ENCODE measurements at places on chromosomes 4 and X. TPM values are rescaled to one million over a fixed set of nuclear protein-coding genes. Genes with fewer than 3 reads are reported as not detected.

Gene MAGEB17
- polyA plus RNA-seq = not detected

Gene AGA
- polyA plus RNA-seq = 10.4 TPM

Gene OTC
- polyA plus RNA-seq = not detected

Gene GRIA2
- polyA plus RNA-seq = 4.2 TPM

Gene IL2
- not detected for polyA plus RNA-seq

Gene HPGDS
- polyA plus RNA-seq = 2.6 TPM

Gene GAGE13
- polyA plus RNA-seq = not detected

Gene SLAIN2
- 20.3 TPM for polyA plus RNA-seq

Gene BEX5
- 30.0 TPM for polyA plus RNA-seq

Gene NDP
- polyA plus RNA-seq = 8.7 TPM

Gene MAGEA4
- not detected for polyA plus RNA-seq

Gene CD38
- 1.1 TPM for polyA plus RNA-seq

- no peak for DNase-seq
Observed at GRCh38 chr4:83664741-83665140, 128.8 kb downstream of the GPAT3 start.

DNA sequence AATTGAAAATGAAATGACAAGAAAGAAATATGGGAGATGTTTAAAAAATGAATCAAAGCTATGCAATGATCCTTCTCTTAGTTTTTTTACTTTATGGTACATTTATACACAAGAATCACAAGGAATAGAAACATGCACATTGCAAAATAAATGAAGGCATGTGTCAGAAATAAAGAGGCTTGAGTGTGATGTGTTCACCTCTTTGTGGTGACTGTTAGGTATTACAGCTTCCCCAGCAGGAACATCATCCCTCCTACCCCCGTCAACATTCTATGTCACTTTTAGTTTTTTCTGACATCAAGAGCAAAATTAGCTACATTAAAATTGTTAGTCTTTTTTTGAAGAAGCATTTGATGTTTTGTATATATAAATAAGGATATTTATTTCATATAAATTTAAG lies 214.8 kb downstream of the SLC4A4 start:
- DNase-seq = peak; percentile 53

DNA sequence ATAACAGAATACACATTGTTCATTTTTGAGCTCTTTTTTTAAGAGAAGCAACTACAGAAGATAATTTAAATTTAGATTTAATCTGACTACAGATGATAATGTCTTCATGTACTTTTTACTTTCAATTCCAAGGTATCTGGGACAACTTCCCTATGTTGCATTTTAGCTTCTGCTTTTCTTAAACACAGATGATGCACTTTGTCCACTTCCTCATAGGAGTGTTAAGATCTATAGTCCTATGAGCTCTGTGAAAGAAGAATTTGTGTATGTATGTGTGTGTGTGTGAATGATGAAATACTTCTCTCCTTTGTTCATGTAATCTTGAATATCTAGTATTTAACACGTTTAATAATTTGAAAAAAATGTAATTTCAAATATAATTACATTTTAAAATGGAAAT lies 5.3 kb upstream of the FHIP1A start:
- DNase-seq = no peak

DNA sequence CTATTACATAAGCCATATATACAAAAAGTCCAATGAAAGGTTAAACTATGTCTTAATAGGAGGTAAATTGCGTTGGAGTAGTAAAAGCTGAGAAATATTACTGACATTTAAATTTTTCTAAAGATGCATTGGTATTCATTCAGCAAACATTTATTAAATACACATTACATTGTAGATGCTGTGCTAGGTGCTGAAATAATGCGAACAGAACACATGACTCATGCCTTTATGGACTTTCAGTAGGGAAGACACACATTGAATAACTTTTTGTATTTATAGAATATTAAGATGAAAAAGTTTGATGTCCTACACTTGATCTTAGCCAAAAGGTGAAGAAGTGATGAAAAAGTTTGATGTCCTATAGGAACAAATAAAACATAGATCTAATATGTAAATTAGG lies 871.1 kb upstream of the SLIT2 start:
- DNase-seq = no peak

DNA sequence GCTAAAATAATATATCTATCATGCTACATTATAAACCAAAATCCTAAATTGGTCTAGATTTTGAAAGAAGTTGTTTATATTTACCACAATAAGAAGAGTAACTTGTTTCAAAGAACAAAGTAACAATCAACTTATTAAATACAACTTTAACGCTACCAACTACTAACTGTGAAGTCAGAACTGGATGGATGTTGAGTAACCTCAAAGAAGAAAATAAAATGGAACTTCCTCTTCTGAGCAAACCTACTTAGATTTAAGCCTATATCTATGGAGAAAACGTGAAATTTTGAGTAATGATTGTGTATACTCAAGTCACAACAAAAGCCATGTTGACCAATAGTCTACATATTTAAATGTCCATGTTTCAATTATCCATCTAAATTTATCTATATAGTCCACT lies 25.7 kb downstream of the SH3RF1 start:
- DNase-seq = no peak

- DNase-seq = no peak
Observed at GRCh38 chr4:32560306-32560705, 1840.1 kb downstream of the PCDH7 start.

DNA sequence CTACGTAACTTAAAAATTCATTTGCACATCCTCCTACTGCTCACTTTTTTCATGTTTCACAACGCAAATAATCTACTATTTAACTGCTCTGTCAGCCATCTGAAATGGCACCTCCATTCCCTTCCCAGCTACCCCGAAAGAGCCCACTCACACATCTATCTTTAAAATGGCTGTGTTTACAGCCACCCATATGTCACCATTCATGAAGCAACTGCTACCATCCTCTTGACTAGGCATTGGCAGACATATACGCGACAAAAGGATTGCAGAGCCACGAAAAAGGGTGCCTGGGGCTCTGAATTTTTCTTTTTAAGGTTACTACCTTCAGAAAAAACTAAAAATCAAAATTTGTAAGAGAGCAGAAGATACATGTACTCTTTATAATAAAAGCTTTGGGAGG lies 11.5 kb downstream of the SH3RF1 start:
- no peak for DNase-seq

DNA sequence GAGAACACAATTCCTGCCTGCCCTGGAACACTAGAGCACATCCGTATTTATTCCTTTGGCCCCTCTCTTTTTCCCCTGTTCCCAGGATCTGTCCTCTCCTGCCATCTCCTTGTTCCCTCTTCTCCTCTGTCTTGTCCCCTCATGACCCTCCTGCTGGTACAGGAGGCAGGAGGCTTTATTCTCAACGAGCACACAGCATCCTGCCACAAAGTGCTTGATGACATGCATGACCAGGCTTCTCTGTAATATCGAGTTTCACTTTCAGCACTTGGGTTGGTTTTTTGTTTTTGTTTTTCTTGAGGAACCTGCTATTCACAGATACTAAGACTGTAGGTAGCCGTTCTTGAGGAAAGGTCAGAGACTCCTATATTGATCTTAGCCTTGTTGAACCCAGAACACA lies 35.3 kb downstream of the NALF2 start:
- DNase-seq = no peak

GRCh38 chrX:95382799-95383198 lies 1301.8 kb upstream of the DIAPH2 start:
- DNase-seq = no peak

DNA sequence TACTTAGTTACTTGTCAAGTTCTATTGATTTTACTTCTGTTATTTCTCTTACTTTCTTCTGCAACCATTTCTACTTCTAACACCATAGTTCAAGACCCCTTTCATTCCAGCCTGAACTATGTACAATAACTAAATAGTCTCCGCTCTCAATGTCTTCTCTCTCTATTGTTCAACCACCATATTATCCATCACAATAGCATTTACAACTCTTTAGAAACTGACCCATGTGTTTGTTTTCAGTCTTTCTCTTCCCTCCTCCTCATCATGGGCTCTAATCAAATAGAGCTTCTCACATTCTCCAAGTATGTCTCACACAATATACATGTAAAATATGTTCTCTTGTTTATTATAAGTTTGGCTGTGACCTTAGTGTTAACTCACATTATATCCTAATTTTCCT lies 143.6 kb downstream of the ZAR1 start:
- no peak for DNase-seq

DNA sequence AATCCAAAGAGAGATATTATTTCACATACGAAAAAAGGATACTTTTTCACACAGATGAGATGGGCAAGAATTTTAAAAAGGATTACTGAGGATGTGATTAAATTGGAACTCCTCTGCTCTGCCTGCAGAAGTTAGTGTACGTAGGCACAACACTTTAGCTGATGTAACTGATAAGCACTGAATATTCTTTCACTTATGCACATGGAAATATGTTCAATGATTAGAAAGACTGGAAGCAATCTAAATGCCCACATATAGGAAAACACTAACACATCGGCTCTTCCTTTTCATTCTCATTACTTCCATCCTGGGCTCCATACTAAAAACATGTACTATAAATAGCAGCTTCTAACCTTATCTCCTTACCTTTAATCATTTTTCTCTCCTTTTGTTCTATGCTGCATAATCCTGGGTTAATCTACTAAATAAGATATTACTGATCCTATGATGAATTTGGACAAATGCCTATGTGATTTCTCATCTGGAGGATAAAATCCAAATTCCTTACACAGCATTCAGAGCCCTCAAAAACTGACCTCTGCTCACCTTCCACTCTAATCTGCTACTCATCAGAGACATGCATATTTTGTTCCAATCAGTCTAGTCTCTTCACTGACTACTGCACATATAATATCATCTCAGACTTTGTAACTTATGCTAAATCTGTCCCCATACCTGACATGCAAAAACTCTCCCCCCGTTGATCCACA lies 197.8 kb downstream of the PDGFC start:
- DNase-seq = no peak

DNA sequence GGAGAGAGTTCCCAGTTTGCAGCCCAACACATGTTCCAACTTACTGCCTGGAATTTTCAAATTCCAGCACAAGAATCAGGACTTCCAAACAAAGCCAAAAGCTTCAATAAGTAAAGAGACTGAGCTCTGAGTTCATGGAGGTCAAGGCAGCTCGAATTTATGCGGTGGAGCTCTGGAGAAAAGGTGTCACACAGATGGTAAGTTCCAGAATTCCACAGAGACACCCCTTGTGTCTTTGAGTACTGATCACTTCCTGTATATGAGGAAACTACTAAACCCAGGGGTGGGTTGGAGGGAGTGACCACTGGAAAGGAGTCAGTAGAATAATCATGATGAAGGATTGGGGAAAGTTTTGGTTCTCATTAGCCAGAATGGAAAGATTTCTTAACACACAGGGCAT lies 118.5 kb upstream of the GUCY1A1 start:
- no peak for DNase-seq

- DNase-seq = no peak
Observed at GRCh38 chrX:23901060-23901459, 6.7 kb downstream of the APOO start.

DNA sequence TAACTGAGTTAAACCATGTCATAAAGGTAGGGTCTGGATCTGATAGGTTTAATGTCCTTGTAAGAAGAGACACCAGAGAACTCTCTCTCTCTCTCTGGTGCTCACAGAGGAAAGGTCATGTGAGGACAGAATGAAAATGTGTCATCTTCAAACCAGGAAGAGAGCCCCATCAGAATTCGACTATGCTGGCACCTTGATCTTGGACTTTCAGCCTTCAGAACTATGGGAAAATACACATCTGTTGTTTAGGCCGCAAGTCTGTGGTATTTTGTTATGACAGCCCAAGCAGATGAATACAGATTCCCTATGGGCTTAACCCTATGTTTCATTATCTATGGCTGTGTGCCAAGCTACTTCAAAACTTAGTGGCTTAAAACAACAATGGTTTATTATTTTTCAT lies 105.5 kb upstream of the DDIT4L start:
- DNase-seq = no peak

DNA sequence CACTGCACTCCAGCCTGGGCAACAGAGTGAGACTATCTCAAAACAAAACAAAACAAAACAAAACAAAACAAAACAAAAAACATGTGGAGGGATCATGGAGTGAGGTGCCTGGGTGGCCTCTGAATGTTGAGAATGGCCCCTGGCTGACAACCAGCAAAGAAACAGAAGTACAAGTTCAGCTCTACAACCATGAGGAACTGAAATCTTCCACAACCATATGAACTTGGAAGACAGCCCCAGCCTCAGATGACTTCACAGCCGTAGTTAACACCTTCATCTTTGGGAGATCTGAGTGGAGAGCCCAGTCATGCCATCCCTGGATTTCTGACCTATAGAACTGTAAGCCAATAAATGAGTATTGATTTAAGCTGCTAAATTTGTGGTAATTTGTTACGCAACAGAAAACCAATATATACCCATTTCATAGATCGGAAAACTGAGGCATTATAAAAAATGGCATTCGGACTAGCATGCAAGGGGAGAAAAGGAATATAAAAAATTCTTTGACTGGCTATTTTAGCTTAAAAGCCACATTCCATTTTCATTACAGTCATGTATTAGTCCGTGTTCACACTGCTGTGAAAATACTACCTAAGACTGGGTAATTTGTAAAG lies 138.7 kb upstream of the RAPGEF2 start:
- DNase-seq = no peak

DNA sequence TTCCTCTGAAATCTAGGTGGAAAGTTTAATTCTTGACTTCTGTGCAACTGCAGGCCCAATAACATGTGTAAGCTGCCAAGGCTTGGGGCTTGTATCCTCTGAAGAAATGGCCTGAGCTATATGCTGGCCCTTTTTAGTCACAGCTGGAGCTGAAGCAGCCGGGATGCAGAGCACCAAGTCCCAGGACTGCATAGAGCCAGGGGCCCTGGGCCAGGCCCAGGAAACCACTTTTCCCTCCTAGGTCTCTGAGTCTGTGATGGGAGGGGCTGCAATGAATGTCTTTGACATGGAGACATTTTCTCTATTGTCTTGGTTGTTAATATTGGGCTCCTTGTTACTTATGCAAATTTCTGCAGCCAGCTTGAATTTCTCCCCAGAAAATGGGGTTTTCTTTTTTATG lies 588.5 kb downstream of the CENPC start:
- no peak for DNase-seq
